Transverse colon (tissue), 4 donors: ENCODE measurements at places on chromosomes 7 and 10.
A peak's percentile ranks its signal among the peaks of the same experiment; 100 is the strongest.

GRCh38 chr10:62374862-62375710 lies 917 bp downstream of the ZNF365 start:
- no peak for DNase-seq

- DNase-seq, result no peak
Observed at GRCh38 chr10:120368338-120368737, 88.7 kb upstream of the PLPP4 start.

GRCh38 chr10:88401671-88402347 lies 181.3 kb downstream of the RNLS start:
- no peak for DNase-seq

- DNase-seq, result peak; percentile 83
Observed at GRCh38 chr7:140673063-140673773, 473 bp downstream of the ADCK2 start.
